B cell (primary cell): ENCODE measurements at places on chromosomes 16 and 17.

- peak; percentile 43 for DNase-seq
Measured at GRCh38 chr17:39527220-39527813, 66.0 kb downstream of the CDK12 start.

- DNase-seq = no peak
Measured at GRCh38 chr16:52621651-52622050, 74.7 kb upstream of the TOX3 start.

DNA sequence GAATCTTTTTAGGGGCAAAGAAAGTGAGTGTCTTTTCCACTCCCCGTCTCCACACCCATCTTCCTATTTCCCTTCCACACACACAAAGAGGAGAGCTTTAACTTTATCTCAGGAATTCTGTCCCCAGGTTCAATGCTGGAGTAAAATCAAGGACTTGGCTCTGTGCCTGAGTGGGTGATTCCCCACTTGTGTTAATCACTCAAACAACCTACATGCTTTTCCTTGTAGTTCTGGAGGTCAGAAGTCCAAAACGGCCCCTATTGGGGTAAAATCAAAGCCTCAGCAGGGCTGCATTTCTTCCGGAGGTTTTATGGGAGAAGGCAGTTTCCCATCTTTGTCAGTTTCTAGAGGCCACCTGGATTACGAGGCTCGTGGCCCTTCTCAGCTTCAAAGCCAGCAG is 422.3 kb upstream of the RBFOX1 start:
- no peak for DNase-seq

- DNase-seq = peak; percentile 61
Measured at GRCh38 chr17:49696233-49696761, 11.5 kb downstream of the SLC35B1 start.

GRCh38 chr17:76426853-76427252 is 26.1 kb downstream of the UBE2O start:
- no peak for DNase-seq

DNA sequence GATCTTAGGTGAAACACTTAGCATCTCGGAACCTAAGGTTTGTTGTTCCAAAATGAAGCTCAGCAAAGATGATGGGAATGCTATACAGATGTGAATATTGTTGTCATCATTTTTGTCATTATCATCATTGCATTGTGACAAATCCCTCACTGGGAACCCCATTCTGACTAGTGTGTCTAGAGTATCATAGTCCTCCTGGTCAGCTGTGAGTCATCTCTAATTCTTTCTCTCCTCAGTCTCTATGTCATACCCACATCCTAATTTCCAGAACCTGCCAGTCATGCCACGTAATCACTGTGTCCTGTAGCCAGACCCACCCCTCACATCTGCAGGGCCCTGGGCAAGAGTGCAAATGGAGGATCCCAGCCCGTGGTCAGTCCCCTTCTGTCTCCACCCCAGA is 60.5 kb upstream of the CLEC3A start:
- no peak for DNase-seq

- DNase-seq = no peak
Measured at GRCh38 chr16:28958836-28959235, 8.1 kb downstream of the NFATC2IP start.

DNA sequence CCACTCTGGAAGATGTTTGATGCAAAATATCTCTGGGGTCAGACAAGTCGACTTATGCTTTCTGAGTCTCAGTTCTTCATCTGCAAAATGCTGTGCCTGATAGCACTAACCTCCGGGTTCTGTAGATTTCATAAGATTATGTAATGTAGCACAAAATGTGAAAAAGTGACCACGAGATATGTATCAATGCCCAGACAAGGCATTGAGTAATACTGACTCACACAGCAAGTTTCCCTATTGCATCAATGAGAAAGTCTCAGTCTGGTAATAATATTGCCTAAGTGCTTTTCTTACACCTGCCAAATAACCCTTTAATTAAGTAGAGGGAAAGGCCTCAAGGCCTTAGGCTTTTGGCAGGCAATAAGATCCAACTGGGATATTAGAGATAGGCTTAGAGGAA is 41.4 kb upstream of the MMP2 start:
- no peak for DNase-seq

GRCh38 chr16:74275031-74275636 is 21.5 kb upstream of the PSMD7 start:
- DNase-seq = no peak

DNA sequence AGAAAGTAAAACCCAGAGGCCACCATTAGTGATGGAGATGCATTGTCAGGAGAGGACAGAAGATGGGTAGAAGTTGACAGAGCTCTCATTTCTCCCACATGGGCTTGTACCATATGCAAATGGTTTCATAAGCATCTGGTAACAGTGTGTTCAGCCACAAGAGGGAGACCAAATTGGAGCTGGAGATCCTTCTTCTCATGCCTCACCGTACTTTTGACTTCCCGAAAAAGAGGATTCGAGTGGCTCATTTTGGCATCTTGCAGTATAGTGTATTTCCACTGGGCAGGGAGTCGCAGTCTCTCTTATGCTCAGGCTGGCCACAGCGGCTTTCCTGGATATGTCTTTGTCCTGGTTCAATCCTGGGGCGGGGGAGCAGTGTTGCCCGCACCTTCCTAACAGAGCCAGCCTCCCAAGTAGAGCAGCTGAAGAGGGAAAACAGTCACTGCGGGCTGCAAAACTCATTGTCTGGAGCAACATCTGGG is 23.8 kb downstream of the TBC1D3B start:
- no peak for DNase-seq

DNA sequence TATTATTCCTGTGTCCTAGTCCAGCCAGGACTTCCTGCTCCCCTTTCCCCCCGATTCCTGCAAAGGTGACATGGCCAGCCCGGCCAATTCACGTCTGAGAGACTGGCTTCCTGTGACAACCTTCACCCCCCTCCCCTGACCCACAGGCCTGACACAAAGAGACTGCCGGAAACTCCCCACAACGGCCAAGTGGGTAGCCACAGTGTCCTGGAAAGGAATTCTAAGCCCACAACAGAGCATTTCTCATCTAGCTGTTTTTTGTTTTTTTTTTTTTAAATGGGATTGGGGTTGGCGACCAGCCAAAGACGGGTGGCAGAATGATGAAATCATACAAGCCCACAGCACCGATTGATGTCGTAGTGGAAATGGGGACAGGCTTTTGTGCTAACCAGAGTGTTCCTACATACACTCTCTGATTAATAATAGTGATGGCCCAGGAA is 2.8 kb upstream of the XAF1 start:
- no peak for DNase-seq

DNA sequence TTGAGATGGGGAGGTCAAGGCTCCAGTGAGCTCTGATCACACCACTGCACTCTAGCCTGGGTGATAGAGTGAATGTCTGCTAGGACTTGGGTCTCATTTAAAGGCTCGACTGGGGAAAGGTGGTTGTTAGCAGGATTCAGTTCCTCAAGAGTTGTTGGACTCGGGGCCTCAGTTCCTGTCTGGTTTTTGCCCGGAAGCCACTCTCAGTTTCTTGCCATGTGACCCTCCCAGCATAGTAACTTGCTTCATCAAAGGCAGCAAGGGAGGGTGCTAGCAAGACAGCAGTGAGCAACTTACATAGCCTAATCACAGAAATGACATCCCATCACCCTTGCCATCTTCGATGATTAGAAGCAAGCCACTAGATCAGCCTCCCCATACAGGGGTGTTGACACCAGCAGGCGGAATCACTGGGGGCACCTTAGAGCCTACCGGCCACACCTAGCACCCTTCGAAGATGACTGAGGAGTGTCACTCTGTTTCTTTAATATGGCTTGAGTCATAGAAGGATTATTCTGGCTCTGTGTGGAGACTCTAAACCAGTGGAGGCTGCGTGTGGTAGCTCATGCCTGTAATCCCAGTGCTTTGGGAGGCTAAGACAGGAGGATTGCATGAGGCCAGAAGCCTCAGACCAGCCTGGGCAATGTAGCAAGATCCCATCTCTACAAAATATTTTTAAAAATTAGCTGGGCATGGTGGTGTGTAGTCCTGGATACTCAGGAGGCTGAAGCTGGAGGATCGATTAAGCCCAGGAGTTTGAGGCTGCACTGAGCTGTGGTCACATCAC is 13.2 kb upstream of the SCNN1B start:
- no peak for DNase-seq

DNA sequence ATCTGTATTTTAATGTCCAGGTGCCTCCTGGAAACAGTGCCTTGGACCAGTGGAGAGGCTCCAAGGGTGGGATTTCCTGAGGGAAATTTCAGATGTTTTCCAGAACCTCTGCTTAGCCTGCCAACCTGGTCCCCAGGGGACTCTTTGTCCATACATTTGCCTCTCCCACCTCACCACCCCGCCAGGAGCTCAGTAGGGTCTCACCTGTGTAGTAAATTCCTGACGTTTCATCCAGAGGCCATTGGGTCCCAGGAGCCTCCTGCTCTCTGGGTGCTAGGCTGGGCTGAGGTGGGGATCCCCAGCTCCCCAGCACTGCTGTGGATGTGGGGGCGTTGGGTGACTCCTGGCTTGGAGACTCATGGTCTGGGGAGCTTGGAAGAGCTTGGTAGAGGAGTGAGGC is 2.7 kb downstream of the NLRP1 start:
- no peak for DNase-seq

- no peak for DNase-seq
Measured at GRCh38 chr17:72063756-72064450, 56.9 kb upstream of the SOX9 start.

DNA sequence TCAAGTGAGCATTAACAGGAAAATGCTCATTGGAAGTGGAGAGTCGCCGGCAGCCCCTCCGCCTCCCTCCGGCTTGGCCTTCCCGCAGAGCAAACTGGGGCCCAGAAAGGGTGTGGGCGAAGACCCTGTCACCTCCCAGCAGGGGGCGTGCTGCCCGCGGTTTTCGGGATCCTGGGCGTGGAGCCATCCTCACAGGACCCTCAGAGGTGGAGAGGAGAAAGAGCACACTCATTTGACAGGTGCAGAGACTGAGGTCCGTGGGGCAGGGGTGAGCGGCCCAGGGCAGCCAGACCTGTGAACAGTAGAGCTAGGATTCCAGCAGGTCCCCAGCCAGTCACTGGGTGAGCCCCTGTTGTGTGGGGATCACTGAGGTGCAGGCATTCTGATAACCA is 1002.9 kb downstream of the KCNJ18 start:
- no peak for DNase-seq

- DNase-seq = no peak
Measured at GRCh38 chr17:70344386-70345060, 175.2 kb downstream of the KCNJ2 start.

DNA sequence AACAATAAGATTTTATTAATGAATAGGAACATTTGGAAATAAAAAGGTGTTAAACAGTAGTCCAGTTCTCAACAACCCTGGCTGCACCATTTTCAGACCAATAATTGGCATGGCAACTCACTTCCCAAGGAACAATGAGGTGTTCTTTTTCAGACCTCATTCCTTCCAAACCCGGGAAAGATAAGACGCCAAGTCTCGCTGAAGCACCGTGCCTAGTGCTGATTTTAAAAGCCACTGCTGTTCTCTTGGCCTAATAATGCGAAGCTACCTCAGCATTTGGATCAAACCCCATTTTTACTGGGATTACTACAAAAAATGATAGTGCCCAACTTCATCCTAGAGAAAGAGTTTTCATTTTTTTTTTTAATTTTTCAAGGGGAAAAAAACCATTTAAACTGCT is 75.2 kb upstream of the NOL11 start:
- DNase-seq = no peak

DNA sequence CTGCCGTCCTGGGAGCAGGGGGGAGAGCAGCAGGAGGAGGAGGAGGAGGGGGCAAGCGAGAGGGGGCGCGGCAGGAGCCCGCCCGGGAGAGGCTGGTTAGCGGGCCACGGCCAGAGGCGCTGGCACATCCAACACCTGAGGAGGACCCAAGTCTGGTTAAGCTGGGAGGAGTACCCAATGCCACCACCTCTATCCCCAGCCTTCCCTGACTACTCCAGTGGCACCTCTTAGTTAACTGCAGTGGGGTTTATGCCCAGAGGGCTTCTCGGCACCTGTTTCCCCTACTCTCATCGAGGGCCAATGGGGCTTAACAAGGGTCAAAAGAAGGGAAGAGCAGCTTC is 5.6 kb downstream of the PHOSPHO1 start:
- DNase-seq = no peak

- DNase-seq = no peak
Measured at GRCh38 chr17:62923258-62924150, 42.5 kb upstream of the TANC2 start.

DNA sequence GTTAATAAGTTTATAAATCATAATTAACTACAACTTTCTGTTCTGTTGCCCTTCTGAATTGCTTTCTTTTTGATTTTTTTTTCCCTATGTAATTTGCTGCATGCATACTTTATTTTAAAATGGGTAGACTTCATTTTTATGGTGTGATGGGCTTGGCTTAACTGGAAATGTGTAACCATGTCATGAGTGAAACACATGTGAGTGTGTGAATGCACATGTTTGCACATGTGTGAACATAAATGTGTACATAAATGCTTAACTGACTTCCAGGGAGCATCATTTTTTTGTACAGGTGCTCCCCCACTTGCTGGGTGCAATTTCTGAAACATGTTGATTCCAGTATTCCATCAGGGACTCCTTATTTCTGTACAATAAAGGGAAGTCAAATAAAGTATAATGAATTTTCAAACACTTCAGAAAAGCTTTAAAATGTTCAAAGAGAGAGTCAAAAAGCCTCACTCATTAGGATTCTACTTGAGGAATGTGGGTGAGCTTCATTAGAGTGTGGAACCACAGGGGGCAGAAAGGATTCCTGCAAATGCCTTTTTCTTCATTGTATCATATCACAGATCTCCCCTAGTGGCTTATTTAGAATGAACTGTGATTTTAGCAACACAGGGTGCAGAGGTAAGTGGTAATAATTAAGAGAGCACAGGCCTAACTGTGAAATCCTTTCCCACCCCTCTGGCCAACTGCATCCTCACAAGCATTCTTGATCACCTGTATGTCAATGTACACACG is 31.7 kb upstream of the CDH11 start:
- DNase-seq = no peak

DNA sequence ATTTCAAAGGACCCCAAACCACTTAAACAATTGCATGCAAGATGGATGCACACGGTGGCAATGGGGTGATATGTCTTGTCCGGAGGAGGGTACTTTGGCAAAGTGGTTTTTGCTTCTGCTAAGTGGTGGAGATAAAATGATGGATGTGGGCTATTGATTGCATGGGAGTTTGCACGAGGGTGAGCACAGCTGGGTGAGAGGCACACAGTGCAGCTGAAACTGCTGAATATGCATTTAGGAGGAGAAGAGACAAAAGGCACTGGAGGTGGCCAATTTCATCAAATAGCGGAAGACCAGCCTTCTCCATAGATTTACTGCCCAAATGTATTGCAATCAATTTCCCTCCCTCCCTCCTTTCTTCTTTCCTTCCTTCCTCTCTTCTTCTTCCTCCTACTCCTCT is 414.4 kb upstream of the EEF2KMT start:
- no peak for DNase-seq
